ENCODE measurements at places on chromosomes 1 and 21.

DNA sequence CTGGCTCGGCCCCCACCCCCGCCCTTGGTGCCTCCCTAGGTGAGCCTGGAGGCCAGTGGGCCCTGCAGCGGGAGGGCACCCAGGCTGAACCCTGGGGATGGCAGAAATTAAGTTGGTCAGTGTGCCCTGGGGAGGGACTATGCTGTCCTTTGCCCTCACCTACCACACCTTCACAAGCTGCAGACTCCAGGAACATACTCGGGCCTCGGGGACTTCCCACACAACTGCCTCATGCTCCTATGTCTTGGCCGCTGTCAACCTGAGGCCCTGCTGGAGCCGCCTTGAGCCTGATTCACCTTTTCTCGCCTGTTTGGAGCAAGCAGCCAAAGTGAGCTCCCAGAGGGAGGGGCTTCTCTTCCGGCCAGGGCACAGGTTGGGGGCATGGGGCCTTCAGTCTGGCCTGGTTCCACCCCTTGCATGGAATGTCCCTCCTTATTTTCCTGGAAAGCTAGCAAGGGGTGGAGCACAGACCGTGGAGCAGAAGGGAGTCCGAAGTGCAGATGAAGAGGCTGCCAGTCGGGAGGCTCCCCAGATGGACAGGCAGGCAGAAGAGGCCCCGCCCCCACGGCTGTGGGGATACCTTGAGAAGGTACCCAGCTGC lies 24.7 kb downstream of the KNCN start:
- no peak for DNase-seq

DNA sequence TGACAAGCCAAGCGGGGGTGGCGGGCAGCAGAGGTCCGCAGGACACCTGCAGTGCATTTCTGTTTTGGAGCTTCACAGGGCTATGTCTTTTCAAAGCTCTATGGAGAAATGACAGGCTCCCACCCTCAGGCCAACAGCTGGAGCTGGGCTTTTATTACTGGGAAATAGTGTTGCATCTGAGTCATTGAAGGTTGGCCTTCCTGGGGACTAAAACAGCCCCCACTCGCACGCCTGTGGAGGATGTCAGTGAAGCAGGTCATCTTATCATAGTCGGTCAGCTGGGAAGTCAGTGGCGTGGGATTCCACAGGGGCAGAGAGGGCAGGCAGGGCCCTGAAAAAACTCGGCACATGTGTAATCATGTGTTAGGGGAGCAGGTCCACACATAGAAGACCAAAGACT lies 55.3 kb downstream of the NTPCR start:
- no peak for DNase-seq

GRCh38 chr1:154384650-154385489 lies 20.3 kb upstream of the IL6R start:
- DNase-seq: no peak

DNA sequence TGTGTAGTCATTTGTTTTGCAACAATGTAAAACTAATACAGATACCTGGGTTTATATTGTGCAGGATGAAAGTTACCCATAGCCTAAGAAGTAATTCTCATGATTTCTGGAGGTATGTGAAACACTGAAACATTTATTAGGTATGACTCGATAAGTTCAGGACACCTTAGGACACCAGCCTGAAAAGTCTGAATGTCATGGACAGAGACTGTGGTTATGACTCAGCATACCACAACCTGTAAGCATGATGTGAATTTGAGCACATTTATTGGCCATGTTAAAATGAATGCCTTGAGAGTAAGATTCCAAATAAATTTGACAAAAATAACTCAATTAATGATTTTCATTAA lies 1471.7 kb upstream of the B3GALT2 start:
- DNase-seq: no peak

- DNase-seq: no peak
Measured at GRCh38 chr1:202131956-202132821, 9.5 kb downstream of the GPR37L1 start.

GRCh38 chr1:235161685-235162327 lies 756 bp upstream of the RBM34 start:
- no peak for DNase-seq

GRCh38 chr1:2283991-2284895 lies 56.1 kb downstream of the SKI start:
- DNase-seq: no peak

DNA sequence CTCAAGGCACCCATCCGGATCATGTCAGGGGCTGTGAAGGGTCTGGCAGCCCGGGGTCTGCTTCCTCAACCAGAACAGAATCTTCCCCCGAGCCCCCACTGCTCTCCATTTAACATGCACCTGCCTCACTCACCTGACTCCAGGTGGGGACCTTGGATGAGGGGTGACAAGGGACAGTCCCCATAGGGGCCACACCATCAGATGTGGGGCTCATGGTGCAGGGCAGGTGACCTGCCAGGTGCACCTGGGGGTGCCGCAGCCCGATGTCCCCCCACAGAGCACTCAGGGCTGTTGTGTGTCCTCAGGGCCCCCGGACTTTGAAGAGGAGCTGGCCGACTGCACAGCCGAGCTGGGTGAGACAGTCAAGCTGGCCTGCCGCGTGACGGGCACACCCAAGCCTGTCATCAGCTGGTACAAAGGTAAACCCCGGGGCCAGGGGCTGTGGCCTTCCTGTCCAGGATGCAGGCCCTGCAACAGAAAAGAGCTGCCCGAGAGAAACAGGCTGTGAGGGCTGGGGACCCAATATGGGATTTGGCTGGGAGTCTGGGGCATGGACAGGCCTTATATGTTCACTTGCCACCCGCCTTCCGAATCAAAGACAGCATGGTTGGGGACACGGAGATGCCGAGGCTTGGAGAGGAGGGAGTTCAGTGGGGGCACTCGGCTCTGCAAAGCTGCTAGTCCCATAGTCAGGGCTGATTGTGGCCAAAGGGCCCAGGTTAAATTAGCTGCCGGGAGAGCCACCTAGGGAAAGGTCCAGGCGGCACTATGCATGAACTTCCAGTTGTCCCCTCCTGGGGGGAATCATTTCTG lies 64.6 kb downstream of the TRIM11 start:
- DNase-seq: no peak

GRCh38 chr1:66332548-66332901 lies 201.4 kb upstream of the SGIP1 start:
- no peak for DNase-seq

- peak; percentile 29 for DNase-seq
Measured at GRCh38 chr1:26739329-26739914, 43.6 kb downstream of the ARID1A start.

GRCh38 chr1:68800182-68800581 lies 303.3 kb upstream of the DEPDC1 start:
- DNase-seq: no peak

DNA sequence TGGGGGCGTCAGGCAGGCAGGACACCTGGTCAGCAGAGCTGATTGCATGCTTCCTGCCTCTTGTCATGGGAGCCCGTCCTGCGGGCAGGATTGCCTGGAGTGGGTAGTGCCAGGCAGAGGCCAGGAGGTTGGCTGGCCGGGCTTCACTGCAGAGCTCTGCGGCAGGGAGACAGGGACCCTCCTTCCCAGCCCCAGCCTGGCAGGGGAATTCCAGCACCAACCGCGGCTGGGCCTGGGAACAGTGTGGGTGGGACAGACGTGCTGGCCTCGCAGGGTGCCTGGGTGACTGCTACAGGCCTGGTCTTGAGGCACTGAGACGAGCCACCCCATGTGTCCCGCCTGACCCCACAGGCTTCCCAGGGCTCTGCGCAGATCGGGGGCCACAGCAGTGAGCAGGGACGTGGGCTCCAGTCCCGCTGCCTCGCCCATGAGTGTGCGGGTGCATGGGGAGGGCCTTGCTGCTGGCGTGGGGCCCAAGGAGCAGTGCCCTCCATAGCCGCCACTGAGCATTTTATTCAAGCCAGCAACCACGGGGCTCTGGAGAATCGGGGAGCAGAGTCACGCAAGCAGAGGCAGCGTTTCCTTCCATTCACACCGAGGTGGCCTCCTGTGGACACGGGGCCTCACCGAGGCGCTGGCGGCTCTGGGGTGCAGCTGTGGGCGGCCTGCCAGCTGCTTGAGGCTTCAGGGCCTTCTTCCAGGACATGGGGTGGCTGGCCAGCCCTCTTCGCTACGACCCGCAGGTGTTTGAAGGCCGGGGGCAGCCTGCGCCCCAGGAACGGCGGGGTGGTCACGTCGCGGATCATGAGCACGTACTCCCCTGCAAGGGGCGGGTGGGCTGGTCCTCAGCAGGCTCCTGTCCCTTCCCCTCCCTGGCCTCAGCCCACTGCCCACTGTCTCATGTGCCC lies 70.3 kb downstream of the MORN1 start:
- no peak for DNase-seq

DNA sequence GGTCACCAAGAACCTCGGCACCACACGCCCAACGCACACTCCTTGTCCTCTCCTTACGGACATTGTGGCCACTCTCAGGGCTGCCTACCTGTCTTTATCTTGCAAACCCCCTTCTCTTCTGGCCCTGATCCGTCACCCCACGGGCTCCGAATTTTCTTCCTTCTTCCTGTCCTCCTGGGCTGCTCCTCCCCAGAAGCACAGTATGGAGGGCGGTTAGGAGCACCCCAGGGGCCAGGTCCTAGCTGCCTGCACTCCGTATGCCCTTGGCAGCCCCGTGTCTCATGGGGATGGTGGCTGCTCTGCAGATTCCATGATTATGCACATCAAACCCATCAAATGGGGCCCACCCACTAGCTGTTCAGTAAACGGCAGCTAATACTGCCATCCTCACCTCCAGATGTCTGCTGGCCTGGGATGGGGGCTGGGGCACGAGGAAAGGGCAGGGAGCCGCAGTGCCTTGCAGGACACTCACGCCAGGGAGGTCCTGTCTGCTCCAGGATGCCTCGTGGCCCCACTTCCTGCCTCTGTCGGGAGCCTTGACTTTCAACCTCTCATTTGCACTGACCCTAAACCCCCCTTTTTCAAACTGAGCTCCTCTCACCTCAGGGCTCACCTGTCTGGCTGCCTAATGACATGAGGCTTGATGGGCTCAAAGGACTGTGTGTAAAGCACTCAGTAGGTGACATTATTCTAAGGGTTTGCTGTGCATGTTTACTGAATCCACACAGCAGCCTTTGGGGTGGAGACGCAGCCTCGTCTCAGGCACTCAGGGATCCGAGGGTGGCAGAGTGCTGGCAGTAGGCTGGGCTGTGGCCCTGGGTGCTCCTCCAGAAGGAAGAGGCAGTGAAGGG lies 4.4 kb downstream of the TTC34 start:
- no peak for DNase-seq

GRCh38 chr1:88247666-88248065 lies 436.4 kb upstream of the PKN2 start:
- DNase-seq: no peak

Measured in stimulated activated CD4-positive, alpha-beta T cell treated with anti-CD3 and anti-CD28 coated beads, Interleukin-4, amount 100 ng/mL, for 4 hours (primary cell).